ENCODE measurements at places on chromosomes 2 and 18.

GRCh38 chr2:187377340-187377739 is 70.7 kb downstream of the CALCRL start:
- no peak for DNase-seq

GRCh38 chr2:241613017-241613780 is 23.8 kb downstream of the THAP4 start:
- DNase-seq: no peak

- no peak for DNase-seq
Observed at GRCh38 chr2:9063023-9063606, 59.6 kb upstream of the MBOAT2 start.

DNA sequence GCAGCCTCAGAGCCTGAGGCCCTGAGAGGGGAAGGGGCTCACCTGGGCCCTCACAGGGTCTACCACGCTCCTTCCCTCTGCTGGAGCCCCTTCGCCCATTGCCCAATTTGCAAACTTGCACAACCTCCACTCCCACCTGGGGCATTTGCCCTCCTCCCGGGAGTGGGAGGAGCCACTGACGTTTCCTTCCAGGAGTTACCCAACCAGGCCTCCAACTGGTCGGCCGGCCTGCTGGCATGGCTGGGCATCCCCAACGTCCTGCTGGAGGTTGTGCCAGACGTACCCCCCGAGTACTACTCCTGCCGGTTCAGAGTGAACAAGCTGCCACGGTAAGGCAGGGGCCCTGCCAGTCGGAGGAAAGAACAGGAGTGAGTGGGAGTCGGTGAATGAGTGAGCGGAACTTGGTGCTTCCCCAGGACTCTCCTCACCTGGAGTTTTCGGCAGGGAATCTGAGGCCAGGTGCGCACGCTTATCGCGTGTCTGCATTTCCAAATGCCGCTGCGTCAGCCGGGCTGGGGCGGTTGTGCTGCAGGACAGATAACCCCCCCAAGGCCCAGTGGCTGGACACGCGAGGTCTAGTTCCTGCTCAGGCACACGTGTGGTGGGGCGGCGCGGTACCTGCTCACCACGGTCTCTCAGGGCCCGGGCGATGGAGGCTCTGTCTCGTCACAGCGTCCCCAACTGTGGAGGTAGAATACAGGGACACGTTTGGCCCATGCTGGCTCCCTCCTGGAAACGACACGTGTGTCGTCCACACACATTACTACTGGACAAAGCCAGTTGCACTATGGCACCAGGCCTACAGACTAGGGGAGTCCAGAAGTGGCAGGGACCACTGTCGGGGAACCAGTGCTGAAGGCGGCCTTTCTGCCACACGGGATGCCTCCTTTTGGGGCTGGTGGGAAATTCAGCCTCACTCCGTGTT is 11.7 kb downstream of the ANO7 start:
- no peak for DNase-seq

- DNase-seq: no peak
Observed at GRCh38 chr2:610491-610890, 66.7 kb downstream of the TMEM18 start.

GRCh38 chr2:236965021-236965840 is 120.5 kb upstream of the COPS8 start:
- DNase-seq: no peak

DNA sequence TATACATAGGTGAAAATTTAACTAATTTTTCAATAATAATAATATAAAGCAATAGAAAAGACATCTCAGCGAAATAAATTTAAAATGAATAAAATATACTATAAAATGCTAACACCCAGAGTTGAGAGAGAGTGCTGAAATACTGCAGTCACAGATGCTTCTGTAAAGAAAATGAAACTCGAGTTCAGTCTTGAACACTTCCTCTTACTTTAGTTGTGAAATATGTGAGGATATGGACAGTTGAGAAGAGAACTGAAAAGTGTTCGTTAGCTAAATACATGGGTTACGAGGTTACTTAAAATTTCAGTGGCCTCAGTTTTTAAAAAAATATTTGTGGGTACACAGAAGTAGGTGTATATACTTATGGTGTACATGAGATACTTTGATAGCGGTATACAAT is 106.8 kb downstream of the DNAH7 start:
- DNase-seq: no peak

GRCh38 chr2:118115761-118116160 is 27.5 kb downstream of the INSIG2 start:
- no peak for DNase-seq

GRCh38 chr18:58230438-58231179 is 186.6 kb downstream of the NEDD4L start:
- DNase-seq: no peak

GRCh38 chr2:156157670-156158069 is 174.9 kb downstream of the NR4A2 start:
- DNase-seq: no peak

GRCh38 chr2:167715932-167716331 is 531.5 kb downstream of the STK39 start:
- DNase-seq: no peak

DNA sequence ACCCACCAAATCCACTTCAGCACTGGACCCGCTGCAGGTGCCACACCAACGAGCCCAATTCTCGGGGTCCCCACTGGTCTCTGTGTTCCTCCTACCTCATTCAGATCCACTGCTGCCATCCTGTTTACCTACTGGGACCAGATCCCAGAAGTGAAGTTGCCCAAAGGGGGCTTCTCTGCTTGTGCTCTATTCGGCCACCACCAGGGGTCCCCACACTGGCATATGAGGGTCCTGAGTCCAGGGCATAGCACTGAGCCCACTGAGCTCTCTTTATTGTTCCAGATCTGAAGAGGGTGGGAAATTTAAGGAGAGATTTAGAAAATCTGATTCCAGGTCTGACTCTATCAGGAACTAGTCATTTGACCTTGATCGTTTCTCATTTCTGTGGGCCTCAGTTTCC is 2.4 kb downstream of the GPR45 start:
- no peak for DNase-seq

- DNase-seq: no peak
Observed at GRCh38 chr2:60432035-60432601, 121.3 kb downstream of the BCL11A start.

DNA sequence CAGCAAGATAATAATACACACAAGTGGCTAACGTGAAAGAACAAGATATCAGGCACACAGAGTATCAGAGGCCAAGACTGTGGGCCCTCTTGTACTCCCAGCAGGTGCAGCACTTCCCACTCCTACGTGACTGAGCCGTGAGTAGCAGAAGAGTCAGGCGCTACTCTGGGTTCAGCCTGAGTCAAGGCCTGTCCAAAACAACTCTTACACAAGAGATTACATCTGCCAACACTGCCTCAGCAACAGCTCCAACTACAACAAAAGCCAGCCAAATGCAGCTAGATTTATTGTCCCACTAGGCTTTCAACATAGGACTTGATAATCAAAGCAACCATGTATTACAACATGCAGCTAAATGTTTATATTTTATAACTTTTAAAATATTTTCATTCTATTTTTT is 56.2 kb downstream of the ITSN2 start:
- no peak for DNase-seq

DNA sequence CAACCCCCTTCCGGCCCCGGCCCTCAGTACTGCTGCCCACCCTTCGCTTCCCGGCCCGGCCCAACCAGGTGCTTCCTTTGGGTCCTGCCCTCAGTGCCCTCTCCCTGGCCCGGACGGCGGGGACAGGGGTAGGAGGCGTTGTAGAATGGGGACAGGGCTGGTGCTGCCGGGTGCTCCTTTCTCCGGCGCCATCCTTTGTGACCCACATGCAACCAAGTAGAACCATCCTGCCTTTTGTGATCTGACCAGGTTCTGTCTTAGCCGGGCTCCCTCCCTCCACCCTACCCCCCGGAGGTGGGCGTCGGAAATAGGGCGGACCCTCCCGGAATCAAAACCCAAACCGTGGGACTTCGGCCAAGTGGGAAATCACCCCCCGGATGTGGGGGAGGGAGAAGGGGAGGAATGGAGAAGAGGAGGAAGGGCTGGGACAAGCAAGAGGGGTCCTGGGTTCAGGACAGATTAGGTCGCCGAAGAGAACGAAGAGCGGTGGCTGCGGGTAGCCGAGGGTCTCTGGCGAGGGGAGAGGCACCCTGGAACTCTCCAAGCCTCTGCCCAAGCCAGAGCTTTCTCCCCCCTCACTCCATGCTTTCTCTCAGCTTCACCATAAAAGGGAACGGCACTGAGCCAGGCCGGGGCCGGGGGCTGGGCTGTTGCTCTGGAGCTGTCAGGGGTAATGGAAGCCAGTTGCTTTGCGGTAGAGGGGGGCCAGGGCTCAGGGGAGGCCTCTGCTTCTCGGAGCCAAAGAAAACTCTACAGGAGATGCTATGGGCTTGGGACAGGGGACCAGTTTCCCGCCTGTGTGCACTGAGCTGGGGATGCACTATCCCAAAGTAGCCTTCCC is 756 bp upstream of the OST4 start:
- no peak for DNase-seq

DNA sequence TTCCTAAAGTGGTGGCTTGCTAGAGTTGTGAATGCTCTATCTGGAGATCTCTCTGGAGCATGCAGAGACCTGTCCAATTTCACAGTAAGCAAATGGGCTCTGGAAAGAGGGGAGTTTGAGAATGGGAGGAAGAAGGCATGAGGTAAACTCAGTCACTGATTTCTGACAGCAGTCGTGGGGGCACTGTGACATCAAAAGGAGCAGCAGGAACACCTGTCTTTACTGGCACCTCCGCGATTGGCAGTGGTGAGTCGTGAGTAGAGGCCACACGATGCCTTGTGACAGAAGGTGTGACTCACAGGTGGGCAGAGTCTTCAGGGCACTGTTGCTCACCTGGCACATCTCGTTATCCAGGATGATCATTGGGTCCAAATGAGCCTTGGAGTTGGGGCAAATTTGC is 38.8 kb upstream of the CAVIN2 start:
- no peak for DNase-seq

- DNase-seq: no peak
Observed at GRCh38 chr2:172986040-172986439, 89.6 kb upstream of the MAP3K20 start.

DNA sequence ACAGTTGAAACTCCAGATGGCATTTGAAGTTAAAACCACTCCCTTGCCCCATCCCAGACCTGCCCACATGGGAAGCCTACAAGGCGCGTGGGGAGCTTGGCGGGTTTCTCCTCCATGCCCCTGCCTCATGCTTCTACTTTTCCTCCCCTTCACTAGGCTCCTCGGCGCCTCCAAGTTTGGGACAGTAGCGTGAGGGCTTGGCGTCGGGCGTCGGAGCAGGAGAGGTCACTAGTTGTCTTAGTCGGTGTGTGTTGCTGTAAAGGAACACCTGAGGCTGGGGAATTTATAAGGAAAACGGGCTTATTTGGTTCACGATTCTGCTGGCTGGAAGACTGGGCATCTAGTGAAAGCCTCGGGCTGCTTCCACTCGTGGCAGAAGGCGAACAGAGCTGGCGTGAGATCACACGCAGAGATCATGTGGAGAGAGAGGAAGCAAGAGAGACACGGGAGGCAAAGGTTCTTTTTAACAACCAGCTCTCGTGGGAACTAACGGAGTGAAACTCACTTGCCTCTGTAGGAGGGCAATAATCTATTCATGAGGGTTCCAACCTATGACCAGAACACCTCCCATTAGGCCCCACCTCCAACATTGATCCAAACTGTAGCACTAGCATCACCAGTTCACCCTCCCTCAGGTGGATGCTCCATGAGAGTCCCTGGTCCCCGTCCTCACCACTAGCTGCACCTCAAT is 25.3 kb downstream of the ITM2C start:
- DNase-seq: no peak

Data from activated CD8-positive, alpha-beta memory T cell treated with anti-CD3 and anti-CD28 coated beads, Interleukin-2, amount 50 U/mL, for 4 hours (primary cell).